ENCODE measurements at places on chromosomes 13 and 19.
A peak's percentile ranks its signal among the peaks of the same experiment; 100 is the strongest.

DNA sequence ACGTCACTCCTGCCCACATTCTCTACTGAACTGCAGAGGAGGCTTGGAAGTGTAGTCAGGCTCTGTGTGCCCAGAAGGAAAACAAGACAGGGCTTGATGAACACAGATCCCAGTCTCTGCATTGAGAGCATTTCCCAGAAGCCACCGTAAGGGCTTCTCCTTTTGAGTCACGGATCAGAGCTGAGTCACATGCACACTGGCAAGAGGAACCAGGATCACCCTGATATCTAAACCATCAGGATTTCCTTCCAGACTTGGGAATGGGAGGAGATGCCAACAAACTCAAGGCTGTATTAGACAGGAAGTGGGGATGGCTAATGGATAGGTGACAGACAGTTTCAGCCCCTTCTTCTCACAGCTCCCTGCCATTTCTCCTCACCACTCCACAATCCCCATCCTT lies 17.7 kb upstream of the FBXO17 start:
- DNase-seq, result no peak

GRCh38 chr13:29125934-29126424 lies 305.8 kb downstream of the MTUS2 start:
- no peak for DNase-seq

DNA sequence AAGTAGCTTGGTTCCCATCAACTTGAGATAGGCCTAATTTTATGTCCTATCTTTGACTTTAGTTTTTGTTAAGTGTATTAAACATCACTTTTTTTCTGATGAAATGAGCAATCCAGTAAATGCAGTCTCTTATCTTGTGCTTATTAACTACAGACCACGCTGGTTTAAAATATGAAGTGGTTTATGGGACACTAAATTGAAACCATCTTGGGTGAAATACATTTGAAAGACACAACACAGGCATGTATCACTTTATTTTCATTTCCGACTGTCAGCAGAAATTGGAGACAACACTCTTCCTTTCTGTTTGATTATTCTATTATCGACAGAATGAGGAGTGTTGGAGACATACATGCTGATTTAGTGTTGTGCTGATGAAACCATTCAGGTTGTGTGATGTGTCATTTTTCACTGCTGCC lies 447.7 kb downstream of the GPC6 start:
- no peak for DNase-seq

DNA sequence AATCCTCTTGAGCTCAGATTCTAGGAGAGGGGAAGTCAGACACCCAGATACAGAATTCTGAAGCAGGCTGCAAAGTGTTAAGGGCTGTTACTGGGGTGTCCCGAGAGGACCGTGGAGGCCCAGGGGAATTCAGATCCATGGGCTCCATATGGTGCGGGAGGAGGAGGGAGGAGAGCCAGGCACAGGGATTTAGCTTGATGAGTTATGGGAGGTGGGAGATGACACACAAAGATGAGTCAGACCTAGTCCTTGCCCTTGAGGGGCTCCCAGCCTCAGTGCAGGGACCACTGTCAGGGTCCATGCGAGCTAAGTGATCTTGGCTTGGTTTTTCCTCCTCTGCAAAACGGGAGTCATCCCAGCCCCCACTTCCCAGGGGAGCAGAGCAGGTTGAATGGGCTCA lies 14.4 kb upstream of the GIPR start:
- DNase-seq, result no peak

DNA sequence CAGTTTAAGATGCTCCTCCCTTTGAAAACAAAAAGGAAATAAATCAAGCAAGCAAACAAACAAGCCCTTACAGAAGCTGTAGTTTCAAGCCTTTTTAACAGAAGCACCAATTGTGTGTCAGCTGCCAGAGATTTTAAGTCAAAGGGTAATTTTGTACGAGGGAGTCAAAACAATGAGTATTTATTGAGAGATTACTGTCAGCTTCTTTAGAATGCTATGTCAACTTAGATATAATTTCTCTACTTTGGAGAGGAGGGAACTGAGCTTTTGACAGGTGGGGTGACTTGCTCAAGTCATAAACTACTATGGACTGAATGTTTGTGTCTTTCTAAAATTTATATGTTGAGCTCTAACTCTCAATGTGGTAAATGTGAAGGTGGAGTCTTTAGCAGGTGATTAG lies 10.5 kb upstream of the CBY2 start:
- no peak for DNase-seq

- DNase-seq, result no peak
These were observed 6.2 kb upstream of the CYP2A7 start for GRCh38 chr19:40888191-40888590.

DNA sequence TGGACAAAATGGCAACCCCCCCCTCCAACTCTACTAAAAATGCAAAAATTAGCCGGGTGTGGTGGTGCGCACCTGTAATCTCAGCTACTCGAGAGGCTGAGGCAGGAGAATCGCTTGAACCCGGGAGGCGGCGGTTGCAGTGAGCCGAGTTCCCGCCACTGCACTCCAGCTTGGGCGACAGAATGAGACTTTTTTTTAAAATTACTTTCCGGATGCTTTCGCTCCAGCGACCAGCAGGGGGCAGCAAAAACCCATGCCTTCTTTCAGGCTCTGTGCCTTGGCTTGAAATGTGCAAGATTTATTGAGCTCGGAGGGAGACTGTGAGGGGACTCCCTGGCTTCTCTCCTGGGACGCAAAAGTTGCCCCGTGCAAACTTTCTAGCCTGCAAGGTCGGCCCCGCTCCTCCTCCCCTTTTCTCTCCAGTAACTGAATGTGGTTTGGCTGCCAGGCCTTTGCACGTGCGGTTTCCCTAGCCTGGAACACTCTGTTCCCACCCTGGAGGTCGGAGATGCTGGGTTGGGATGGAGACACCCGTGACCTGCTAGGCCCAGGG lies 61.4 kb upstream of the NFIC start:
- peak; percentile 88 for DNase-seq

- DNase-seq, result no peak
These were observed 15.1 kb downstream of the HPN start for GRCh38 chr19:35056513-35057063.

GRCh38 chr13:87677043-87677495 lies 5.9 kb downstream of the SLITRK5 start:
- DNase-seq, result no peak

DNA sequence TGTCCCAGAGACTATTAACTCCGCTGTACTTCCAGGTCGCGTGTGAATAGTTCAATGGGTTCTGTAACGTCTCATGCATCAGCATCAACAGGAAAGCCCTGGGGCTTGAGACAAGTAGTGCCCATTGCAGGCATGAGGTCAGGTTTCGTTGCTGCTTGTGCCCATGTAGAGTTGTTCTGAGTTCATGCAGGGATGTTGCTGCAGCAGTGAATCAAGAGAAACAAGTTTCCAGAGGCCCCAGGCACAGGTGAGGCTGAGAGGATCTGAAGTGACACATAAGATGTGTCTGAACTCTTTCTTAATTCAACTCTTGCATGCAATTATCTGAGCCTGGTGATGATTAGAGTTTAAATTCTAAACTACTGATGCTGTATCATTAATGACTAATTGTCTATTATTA lies 8.6 kb upstream of the ZNF283 start:
- DNase-seq, result no peak

- no peak for DNase-seq
These were observed 49.6 kb downstream of the DOCK9 start for GRCh38 chr13:98927951-98928927.

DNA sequence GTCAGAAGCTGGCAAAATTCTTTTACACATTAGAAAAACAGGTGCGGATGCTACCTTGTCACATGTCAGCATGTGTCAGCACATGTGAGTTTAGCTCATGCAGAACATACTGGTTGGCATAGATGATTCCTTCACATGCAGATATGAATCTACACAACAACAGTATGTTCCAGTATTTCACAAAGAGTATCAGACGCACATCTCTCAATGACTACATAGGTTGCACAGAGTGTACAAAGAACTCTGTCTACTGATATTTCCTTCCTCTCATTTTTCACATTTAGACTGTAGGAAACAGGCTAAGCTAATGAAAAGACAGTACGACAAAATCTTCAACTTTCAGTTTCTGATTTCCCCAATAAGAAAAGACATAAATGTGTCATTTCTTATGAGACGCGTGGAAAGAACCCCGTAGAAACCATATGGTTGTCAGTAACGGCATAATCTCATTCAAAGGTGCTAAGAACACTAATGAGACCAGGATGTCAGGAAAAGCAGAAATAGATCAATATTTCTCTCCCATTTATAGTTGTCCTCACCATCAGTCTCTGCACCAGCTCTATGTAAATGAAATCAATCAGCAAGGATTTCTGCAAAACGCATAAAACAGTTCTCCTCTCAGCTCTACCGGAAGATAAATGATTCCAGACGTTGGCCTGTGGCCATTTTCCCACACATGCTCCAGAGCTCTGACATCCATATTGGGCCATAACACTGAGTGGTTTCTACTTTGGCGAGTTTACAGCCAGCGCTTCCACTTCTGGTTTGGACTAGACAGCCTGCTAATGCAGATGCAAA lies 81.2 kb downstream of the STARD13 start:
- DNase-seq, result no peak

- DNase-seq, result no peak
These were observed 422.0 kb downstream of the FGF14 start for GRCh38 chr13:101979825-101980224.

GRCh38 chr13:30898678-30899241 lies 7.3 kb upstream of the MEDAG start:
- peak; percentile 41 for DNase-seq

GRCh38 chr19:52343548-52343947 lies 7.5 kb downstream of the ZNF610 start:
- DNase-seq, result peak; percentile 66

DNA sequence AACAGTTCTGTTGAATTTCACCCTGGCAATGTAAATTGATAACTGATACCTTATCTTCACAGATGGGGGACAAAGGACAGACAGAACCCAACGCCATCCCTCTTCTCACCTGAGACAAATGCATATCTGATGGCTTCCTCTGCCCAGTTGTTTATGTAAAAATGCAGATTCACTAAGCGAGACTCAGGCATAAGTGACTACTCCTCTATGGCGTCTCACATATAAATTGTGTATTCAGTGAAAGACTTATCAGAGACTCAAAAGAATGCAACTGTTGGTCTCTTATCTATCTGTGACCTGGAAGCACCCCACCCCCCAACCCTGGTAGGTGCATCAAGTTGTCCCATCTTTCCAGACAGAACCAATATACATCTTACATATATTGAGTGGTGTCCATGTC lies 13.3 kb upstream of the CALM3 start:
- DNase-seq, result no peak

- DNase-seq, result no peak
These were observed 24.4 kb downstream of the ZNF175 start for GRCh38 chr19:51595190-51596175.

DNA sequence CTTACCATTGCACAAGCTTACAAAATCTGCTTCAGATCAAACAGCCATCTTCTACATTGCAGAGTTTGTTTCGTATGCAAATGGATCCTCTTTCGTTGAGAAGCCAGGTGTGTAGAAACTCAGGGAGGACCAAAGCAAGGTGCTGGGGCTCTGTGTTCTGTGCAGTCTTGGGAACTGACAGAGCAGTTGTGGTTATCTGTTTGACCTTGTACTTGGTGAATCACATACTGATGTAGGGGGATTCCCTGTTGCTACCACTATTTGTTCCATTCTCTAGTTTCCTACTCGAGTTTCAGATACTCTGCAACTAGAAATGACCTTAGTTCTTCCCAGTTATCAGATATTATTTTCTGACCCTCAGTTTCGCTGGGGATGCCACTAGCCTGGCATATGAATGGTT lies 95.2 kb upstream of the CLDN10 start:
- DNase-seq, result peak; percentile 13

GRCh38 chr13:39455521-39456175 lies 147.3 kb downstream of the LHFPL6 start:
- no peak for DNase-seq

- DNase-seq, result no peak
These were observed 8.2 kb upstream of the ZNF792 start for GRCh38 chr19:34972163-34972705.

DNA sequence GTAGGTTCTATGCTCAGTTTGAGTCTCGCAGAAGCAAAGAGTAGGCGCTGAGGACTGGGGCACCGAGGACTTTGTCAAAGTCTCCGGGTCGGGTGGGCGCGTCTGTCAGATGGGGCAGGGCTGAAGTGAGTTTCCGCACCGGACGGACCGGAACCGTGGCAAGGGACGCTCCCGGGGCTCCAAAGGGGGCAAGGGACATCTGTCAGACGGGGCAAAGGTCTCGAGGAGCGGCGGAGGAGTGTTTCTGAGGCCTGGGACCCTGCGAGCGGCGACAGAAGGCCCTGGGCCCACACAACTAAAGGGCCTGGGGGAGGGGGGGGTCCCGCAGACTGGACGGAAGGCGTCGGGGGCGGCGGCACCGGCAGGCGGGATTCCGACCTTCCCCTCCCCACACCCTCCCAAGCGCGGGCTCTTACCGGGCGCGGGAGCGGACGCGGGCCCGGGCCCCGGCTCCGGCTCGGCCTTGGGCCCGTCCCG lies 13.3 kb upstream of the AKAP8L start:
- peak; percentile 47 for DNase-seq

DNA sequence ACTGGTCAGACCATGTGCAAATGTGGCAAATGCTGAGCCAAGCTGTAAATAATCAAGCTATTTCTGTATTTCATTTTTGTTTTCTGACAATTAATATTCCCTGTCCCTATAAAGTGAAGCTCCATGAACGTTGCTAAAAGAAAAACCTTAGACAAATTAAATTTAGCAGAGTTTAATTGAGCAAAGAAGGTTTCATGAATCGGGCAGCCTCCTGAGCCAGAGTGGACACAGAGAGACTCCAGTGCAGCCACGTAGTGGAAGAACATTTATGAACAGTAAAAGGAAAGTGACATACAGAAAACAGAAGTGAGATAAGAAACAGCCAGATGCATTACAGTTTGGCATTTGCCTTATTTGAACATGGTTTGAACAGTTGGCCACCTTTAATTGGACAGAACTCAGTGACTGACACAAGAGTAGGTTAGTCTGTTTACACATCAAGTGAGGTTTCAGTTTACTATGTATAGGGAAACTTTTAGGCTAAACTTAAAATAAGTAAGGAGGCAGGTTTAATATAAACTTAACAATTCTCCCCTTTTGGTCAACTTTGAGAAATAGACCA lies 69.7 kb downstream of the UFM1 start:
- DNase-seq, result no peak

- peak; percentile 14 for DNase-seq
These were observed 37.8 kb upstream of the CXCL17 start for GRCh38 chr19:42480335-42481095.

GRCh38 chr19:56476651-56477428 lies at the start of gene ZNF667:
Gene ZNF667 (minus strand): TSS chr19:56477345. CDS start chr19:56462370, 14,975 bp downstream.
- DNase-seq, result peak; percentile 44

Data from activated CD4-positive, alpha-beta T cell treated with anti-CD3 and anti-CD28 coated beads for 48 hours (primary cell).